Muscle of leg (tissue), 16 donors: ENCODE measurements at places on chromosomes 3 and 15. TPM values are rescaled to one million over a fixed set of nuclear protein-coding genes. Genes with fewer than 3 reads are reported as not detected.

CCR5 gene
- 0.50 TPM for polyA plus RNA-seq

ARRDC4 gene
- 23.7 TPM for polyA plus RNA-seq

SMCO1 gene
- 1.8 TPM for polyA plus RNA-seq

CLDN16 gene
- 0.25 TPM for polyA plus RNA-seq

SLC28A2 gene
- polyA plus RNA-seq = 0.10 TPM
